ENCODE measurements at places on chromosomes 6 and 20. TPM values are rescaled to one million over a fixed set of nuclear protein-coding genes. Genes with fewer than 3 reads are reported as not detected.

SLC26A8 gene
- total RNA-seq: not detected

NOX3 gene
- total RNA-seq: not detected

TSBP1 gene
- total RNA-seq: not detected

NAA20 gene
- total RNA-seq: 37.2 TPM
